ENCODE measurements at places on chromosomes 3 and 15. TPM values are rescaled to one million over a fixed set of nuclear protein-coding genes. Genes with fewer than 3 reads are reported as not detected.

CHRNA3 gene
- 0.82 TPM for total RNA-seq

KNG1 gene
- not detected for total RNA-seq

CHMP2B gene
- 35.5 TPM for total RNA-seq

GOLGA6B gene
- total RNA-seq = 0.21 TPM

GHSR gene
- not detected for total RNA-seq

PLSCR4 gene
- 55.6 TPM for total RNA-seq

Measured in tongue (tissue), 3 donors.